B cell (primary cell): ENCODE measurements at places on chromosomes 5 and 9.

GRCh38 chr5:32583582-32584232 is 1.6 kb upstream of the SUB1 start:
- DNase-seq, result peak; percentile 88

DNA sequence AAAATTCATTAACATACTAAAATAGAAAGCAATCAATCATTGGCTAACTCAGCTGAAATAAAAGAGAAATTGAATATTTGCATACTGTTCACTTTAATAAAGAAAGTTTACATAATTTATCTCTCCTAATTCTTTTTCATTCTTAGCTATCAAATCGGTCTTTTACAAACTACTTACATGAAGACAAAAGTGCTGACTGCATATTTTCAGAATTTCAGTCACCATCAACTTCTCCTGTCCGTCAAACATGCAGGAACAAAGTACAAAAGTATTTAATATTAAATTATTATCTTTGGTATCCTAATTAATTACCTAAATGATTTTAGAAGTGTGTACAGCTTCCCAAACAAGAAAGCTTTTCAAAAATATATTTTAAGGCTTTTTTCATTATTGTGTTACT is 248.4 kb downstream of the CYLC2 start:
- DNase-seq, result no peak

- DNase-seq, result peak; percentile 74
These were observed 21.5 kb upstream of the ARHGAP26 start for GRCh38 chr5:142748568-142749249.

GRCh38 chr5:140986117-140986521 is 19.8 kb downstream of the PCDHAC2 start:
- no peak for DNase-seq

DNA sequence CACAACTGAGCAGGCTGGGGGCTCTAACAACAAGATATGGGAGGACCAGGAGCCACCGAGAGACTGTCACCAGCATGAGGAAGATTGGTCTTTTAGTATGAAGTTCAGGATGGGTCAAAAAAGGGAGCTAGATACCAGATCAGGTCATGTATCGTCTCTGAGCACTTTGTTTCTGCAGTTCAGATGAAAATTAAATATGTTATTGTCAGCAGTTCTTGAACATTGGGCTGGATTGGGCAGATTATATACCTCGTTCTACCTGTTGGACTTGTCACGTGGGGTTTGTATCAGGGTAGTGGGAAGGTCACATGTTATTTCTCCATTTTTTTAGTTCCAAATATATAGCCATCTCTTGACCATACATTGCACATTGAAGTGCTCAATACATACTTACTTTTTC is 47.3 kb downstream of the RCL1 start:
- no peak for DNase-seq

- DNase-seq, result no peak
These were observed 9.1 kb upstream of the CERCAM start for GRCh38 chr9:128411364-128412119.

- no peak for DNase-seq
These were observed 48.6 kb downstream of the NR2F1-AS1 start for GRCh38 chr5:93532370-93532769.
